GM12864 (cell line): ENCODE measurements at places on chromosomes 7 and 10.

DNA sequence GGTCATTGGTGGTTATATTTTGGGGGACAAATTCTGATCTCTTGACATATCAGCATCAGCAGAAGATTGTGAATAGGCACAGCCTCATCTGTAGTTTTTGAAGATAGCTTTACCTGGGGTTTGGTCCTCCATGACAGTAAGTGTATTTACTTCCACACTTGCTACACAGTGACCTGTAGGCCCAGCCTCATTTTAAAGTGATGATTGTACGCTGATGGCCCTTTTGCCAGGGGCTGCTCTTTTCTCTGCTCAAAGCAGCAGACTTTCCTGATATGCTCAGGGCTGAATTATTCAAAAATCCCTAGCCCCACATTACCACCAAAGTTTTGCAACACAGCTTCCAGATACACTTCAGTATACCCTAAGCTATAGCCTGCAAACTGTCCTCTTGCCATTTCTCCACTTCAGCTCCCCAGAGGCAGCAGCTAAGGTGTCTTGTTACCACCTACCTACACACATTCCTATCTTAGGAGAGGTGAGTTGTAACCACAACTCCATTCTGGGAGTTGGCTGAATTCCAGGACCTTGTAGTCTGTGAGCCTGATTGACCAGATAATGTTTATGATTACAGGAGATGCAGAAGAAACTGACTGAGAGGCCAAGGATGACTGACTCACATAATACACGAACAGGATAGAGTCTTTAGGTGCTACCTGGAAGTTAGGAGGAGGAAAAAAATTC lies 6.0 kb downstream of the ASB4 start:
- DNase-seq: no peak

DNA sequence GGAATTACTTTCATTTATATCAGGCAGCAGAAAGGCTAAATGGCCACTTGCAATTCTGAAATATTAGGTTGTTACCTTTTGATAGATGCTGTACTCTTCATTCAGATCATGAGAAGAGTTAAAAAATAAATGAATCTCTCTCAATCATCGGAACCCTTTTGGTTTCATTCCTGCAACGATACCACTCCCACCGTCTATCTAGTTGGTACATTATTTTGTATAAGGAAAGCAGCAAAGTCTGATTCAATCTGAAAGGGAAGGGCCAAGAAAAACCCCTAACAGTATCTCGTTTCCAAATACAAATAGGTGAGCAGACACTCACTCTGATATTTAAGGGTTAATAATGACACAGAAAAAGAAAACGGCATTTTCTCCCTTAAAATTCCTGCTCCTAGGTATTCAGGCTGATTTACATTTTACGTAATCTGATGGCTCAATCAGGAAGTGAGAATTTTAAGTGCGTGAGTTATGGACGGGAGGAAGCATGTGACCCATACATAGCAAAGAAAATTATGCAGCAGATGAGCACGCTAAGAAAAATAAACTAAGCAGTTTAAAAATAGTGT lies 209.4 kb upstream of the KLF14 start:
- DNase-seq: no peak

DNA sequence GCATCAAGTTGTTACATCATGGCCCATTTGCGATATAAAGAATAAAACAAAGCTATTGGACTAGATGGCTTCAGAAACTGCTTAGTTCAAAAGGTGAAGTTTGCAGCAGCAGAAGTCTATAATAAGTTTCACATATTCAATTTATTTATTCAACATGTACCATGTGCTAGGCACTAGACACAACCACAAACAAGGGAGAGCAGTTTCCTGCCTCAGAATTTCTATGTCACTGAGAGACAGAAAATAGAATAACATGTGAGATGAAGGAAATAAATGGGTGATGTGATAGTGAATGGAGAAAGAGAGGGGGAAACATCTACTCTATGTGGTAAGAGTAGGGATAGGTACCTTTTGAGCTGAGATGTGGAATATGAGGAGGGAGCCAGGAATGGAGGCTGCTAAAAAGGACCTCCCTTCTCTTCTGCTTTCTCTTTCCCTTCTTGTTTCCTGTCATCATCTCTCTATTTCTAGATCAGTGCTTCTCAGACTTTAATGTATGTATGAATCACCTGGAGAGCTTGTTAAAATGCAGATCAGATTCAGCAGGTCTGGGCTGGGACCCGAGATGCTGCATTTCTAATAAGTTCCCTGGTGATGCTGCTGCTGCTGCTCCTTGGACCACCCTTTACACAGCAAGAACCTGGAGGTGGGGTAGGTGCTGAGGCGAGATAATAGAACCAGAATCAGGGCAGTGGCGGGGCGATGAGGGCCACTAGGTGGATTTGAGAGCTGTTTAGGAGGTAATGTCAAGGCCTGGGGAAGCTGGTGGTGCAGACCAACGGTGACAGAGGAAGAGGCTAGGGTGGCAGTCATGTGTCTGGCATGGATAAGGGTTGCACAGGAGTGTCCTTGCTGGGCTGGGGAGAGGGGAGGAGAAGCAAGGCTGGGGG lies 13.7 kb upstream of the INMT start:
- DNase-seq: no peak

DNA sequence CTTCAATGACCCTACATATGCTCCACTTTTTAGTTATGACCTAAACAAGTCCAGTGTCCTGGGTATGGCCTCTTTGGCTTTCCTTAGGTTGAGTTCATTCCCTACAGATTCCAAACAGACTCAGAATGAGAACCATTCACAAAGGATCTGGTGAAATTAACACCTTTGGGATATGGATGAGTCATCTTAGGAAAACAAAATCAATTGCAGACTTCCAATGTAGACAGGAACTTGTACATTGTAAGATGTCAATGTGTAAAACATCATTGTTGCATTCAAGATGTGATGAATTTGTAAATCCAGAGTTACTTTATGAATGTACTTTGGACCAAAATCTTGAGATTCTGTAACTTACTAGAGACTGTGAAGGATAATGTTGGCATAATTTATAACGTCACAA lies 43.4 kb upstream of the HECTD2 start:
- no peak for DNase-seq

- no peak for DNase-seq
These were observed 98.0 kb downstream of the SPAG6 start for GRCh38 chr10:22443175-22443901.

- DNase-seq: no peak
These were observed 666 bp upstream of the MAP3K8 start for GRCh38 chr10:30433306-30433729.

GRCh38 chr10:62749093-62749683 lies 55.3 kb upstream of the ADO start:
- DNase-seq: no peak

- peak; percentile 15 for DNase-seq
These were observed 4.0 kb upstream of the SH3PXD2A start for GRCh38 chr10:103859161-103860086.

DNA sequence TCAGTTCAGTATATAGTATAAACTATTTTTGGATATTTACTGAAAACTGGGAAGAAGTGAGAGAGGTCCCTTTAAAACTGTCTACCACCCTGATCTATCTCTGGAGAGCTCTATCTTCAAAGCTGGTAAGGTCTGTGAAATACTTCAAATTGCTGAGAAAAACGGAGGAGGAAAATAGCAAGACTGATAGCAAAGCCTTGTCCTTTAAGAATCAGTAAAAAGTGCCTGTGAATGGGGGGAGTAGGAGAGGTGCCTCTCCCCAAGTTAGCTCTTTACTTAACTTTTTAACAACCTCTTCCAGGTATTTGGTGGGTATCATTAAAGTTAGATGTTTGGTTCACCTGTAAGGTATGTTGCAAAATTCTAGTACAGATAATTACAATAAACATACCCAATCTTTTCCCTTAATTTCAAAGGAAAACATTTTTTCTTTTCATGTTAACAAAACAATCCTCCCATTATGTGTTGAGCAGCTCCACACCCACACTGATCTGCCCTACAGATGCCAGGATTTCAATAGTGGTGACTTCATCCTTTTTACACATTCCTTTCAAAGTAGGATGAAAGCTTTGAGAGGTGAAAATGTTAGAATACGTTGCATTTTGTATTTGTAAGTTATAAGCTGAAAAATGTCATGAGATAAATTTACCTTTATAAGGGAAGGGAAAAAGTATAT lies 149.2 kb downstream of the CRPPA start:
- no peak for DNase-seq

GRCh38 chr10:132206806-132207535 lies 20.2 kb downstream of the DPYSL4 start:
- DNase-seq: no peak

DNA sequence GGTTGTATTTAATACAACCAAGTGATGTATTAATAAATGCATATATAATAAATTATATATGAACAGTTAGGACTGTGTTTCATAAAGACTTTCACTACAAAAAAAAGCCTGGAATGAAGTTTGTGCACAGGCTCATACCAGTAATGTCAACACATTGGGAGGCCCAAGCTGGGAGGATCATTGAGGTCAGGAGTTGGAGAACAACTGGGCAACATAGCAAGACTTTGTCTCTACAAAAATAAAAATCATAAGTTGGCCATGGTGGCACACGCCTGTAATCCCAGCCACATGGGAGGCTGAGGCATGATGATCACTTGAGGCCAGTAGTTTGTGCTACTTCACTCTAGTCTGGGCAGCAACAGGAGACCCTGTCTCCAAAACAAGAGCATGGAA lies 15.8 kb upstream of the SVIL start:
- no peak for DNase-seq

- DNase-seq: no peak
These were observed 11.4 kb downstream of the BLNK start for GRCh38 chr10:96260014-96260413.

- DNase-seq: no peak
These were observed 43.9 kb upstream of the DNAJB6 start for GRCh38 chr7:157292770-157293412.

DNA sequence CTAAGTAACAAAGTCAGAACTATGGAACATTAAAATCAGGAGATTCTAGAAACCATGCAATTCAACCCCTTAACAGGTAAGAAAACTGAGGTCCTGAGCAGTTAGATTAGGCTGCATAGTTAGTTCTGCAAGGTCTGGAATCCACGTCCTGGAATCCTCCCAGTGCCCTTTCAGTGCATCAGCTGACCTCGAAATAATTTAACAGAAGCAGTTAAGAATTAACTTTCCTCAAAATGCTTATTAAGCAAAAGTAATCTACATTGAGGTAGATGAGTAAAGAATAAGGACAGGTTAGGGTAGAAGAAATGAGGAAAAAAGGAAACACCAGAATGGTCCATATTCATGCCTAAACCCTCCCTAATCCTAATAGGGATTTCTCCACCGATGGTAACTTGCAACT lies 37.6 kb downstream of the GSAP start:
- DNase-seq: no peak

- no peak for DNase-seq
These were observed 120.2 kb downstream of the TEX36 start for GRCh38 chr10:125562737-125563136.

DNA sequence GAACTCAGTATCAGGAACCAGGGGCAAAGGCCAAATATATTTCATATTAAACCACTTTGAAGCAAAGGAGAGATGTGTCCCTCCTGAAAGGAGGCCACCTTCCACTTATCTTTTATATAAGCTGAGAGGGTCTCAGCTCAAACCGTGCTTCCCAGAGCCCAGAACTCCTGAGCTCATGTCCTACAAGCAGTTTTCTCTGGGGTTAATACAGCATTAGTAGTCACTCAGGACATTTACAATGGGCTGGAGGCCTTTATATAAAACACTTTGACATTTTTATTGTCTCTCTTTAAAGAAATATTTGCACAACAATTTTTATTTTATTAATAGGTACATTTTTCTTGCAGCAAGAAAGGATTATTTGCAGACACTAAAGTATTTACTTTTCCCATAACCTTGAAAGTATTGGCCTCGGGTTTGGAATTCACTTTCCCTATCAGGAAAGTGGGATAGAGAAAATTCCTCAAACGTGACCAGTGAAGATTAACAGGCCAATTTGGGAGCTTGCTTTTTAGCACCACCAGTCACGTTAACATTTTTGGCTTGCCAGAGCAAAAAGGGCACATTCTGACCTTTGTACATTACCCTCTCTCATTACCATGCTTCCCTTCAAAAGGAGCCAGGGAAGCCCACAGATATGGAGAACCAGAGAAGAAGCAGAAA lies 464.9 kb upstream of the NRP1 start:
- DNase-seq: no peak

DNA sequence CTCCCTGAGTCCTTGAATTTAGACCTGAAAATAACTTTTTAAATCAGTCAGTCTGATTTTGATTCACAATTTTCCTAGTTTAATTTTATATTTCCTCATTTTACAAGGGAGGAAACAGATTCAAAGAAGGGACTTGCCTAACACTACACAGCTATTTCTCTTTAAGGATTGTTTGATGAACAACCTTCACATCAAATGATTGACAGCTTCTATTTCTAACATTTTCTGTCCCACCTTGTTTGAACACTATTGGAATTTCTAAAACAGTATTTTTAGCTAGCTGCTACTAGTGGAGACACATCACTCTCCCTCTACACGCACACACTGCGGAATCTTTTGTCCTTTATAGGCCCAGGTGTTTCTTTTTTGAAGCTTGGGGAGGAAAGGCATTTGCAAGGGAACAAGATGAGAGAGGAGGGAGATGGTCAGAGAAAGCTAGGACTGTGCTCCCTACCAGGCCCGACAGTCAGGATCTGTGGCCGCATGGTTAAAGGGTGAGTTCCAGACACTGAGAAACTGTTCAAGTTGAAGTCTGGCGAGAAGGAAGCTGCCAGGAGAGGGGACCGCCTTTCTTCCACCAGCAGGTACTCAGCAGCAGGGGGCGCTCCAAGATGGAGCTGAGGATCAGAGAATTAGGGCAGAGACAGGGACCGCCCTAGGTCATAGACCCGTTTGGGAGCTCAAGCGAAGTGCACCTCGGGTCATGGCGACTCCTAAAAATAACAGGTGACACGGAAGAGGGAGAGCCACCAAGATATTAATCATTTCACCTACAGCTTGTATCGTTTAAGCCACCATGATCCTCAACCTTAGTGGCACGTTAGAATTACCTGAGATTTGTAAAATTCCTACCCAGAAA lies 49.7 kb downstream of the DNAJC12 start:
- DNase-seq: no peak

- no peak for DNase-seq
These were observed 63.6 kb downstream of the C10orf67 start for GRCh38 chr10:23281044-23281433.

- DNase-seq: no peak
These were observed 685.6 kb downstream of the XPNPEP1 start for GRCh38 chr10:109237682-109238081.

GRCh38 chr10:58307676-58308075 lies 27.1 kb upstream of the UBE2D1 start:
- no peak for DNase-seq

DNA sequence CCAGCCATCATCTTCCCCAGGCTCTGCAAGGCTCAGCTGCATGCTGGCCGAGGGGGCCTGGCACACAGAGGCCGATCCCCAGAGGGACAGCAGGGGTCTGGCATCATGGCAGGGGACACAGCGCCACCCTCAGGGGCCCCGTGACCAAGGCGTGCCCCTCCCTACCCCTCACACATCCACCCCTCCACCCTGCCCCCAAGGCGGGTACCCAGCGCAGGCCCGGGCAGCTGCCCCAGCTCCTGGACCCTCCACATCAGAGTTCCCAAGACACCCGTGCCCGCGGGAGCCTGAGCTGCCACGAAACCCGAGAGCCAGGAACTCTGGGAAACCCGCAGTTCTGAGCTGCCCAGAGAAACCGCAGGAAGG lies 46.5 kb upstream of the TNRC18 start:
- DNase-seq: no peak

- no peak for DNase-seq
These were observed 156.3 kb downstream of the LCOR start for GRCh38 chr10:96988426-96988825.
